DMS 273 treated with DMSO at 0.1 percent for 48 hours (cell line): ENCODE measurements at places on chromosomes 4 and X.

- no peak for DNase-seq
These were observed 4.3 kb downstream of the FGFR3 start for GRCh38 chr4:1797298-1797860.

GRCh38 chr4:162683659-162684370 is 482.9 kb downstream of the NAF1 start:
- no peak for DNase-seq

DNA sequence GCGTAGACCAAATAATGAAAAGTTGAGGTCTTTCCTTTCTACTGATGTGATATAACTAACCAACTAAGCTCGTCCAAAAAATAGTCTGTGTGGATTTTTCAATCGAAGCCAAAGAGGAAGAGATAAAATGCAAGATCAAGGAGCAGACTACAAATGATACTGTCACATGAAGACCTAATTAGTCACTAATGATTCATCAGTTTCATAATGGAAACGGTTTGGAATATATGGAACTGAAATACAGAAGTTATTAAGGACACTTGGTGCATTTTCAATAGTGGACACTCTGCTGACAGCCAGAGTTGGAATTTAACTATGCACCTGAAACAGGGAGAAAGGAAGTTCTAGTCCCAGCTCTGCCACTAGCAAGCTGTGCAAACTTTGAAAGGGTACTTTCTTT is 119.8 kb downstream of the GUCY2F start:
- no peak for DNase-seq

DNA sequence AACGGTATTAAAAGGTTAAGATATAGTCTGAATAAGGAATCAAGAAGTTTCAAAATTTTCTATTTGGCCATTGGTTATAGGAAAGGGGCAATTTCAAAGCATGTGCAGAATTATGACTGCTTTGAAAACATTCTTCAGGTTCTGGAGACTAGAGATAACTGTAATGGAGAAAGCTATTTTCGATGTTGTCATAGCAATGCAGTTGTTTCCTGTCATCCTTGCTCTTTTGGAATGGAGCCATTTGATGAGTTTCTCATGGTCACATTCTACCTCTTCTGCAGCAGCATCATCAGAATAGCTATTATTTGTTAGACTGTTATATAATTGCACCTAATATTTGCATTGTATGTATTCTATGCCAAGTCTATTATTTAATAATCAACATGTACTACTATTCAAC is 368.2 kb upstream of the NR3C2 start:
- DNase-seq = no peak

GRCh38 chr4:184856277-184856609 is 30.5 kb upstream of the ACSL1 start:
- DNase-seq = no peak

- DNase-seq = no peak
These were observed 24.5 kb downstream of the TMSB4X start for GRCh38 chrX:12999422-12999821.

DNA sequence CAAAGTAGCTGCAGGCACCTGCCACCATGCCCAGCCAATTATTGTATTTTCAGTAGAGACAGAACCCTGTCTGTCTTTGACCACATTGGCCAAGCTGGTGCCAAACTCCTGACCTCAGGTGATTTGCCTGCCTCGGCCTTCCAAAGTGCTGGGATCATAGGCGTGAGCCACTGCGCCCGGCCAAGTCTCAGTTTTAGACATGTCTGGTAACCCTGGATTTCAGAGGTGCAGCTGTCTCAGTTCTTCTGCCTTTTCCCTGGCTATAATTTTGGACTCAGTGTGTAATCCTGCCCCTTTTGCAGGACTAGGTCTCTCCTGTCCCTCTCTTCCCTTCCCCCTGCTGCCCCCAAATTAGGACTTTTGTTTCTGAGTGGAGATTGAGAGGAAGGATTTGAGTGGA is 46.6 kb downstream of the FAM193A start:
- DNase-seq = no peak

GRCh38 chrX:127877318-127877717 is 174.9 kb downstream of the ACTRT1 start:
- DNase-seq = no peak

DNA sequence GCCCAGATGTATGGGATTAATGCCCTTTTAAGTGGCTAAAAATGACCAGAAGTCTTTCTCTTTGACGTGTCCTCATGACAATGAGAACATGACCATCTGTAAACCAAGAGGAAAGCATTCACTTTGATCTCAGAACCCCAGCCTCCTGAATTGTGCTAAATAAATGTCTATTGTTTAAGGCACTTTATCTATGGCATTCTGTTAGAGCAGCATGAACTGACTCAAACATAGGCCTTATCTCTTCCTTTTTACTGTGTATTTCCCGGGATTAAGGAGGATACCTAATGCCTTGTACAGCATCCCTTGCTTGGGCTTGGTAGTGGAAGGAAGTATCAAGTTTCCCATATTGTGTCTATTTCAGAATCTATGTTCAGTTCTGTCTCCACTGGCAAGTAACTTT is 47.2 kb upstream of the HS3ST1 start:
- no peak for DNase-seq

- DNase-seq = no peak
These were observed 760.9 kb upstream of the INTU start for GRCh38 chr4:126871810-126872209.

DNA sequence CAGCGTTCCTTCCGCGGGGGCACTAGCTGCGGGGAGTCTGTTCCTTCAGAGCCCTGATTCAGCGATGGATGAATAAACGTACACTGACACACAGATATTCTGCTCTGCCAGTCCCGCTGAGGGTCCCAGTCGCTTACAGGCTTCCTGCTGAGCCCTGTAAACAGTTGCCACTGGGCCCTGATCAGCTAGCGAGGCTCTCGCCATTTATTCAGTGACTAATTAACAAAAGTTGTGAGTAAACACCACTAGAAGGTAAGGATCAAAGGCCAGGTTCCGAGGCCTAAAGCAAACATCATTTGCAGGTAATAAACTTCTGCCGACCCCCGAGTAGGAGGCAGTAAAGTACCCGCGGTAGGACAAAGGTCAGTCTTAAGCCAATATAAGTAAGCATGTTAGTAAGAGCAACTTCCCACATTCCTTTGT is 442.6 kb upstream of the GALNT7 start:
- no peak for DNase-seq

DNA sequence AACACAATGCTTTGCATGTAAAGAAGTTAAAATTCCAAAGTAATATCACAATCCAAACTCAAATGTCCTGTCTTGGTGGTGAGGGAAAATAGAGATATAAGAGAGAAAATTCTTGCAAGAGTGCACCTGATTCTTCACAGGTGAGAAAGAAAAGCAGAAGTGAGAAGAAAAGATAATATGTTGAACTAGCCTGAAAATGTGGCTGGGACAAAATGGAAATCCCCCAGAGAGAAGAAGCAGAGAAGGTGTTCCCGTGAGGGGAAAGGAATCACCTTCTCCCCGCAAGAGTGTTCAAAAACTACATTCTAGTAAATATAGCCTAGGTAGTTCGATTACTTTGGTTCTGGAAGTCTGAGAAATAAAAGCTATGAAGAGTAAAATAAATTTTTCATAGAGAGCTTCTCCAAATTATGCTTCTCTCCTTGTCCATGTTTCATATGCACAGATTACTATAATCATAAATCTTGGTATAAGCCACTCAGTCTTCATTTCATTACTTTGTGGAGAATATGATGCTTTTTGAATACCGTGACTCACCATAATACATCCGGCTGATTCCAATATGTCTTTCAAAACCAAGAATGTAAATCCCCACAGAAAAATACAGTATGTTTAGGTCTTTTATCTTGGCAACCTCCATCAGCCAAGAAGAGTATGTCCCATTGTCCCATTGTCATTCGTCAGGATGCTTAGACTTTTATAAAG is 63.1 kb downstream of the COX18 start:
- no peak for DNase-seq

DNA sequence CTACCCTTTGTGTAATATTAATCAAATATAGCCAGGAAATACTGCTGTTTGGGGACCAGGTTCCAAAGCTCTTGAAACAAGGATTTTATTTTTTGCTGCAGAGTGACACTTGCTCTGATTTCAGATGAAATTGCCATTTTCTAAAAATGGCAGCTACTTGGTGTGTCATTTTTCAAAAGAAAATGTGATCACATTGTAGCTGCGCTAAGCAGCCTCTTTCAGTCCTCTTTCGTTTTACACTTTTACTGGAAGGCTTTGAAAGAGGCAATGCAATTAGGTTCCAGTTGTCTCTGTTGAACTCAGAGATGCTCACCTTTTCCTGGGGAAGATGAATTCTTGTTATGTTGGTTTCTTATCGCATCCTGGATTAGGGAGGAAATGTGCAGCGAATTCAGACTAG is 85.1 kb downstream of the CT47B1 start:
- DNase-seq = no peak

DNA sequence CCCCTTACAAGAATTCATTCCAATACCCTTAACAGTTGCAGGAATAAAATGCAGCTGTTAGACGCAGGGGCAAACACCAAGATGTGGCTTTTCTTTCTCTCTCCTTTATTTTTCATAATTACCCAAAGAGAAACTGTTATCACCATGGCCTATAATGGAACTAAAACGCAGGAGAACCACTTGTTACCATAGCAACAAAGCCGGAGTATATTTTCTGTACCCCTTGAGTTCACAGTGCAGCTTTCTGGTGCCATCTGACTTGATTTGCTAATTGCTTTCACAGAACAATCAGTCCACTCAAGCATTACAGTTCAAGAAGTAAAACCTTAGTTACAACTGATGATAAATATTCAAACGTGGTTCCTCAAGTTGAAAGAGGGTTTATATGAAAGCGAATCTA is 157.9 kb downstream of the AMELX start:
- DNase-seq = no peak
